Amniotic epithelial cell (primary cell): ENCODE measurements at places on chromosomes 4 and X.

- DNase-seq: no peak
These were observed 762 bp downstream of the PIGA start for GRCh38 chrX:15334561-15334960.

GRCh38 chr4:6128221-6128850, 72.0 kb downstream of the JAKMIP1 start:
- DNase-seq: no peak

DNA sequence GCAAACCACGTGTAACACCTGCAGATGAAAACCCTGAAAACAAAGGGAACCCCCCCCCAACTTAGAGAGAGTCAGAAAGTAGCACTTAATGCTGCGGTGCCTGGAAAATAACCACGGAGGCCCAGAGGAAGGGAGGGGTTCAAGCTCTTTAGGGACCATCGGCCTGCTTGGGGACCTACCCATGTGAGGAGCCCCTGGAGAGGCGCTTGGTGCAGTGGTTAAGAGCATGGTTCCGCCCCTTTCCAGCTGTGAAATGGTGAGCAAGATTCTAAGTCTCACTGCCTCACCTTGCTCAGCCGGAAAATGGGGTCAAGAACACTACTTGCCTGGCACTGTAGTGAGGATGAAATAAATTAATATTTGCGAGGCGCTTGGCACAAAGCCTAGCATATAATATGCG, 13.8 kb downstream of the SLC25A5 start:
- DNase-seq: no peak

DNA sequence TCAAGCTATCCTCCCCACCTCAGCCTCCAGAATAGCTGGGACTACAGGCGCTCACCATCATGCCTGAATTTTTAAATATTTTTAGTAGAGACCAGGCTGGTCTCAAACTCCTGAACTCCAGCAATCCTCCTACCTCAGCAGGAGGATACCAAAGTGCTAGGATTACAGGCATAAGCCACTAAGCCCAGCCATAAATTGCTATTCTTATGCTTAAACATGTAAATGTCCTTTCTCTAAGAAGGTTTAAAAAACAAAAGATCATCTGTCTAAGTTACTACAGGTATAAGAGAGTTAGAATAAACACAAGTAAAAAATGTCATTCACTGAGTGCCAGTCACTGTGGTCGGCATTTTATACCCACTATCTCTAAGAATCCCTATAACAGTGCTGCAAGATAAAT, 28.3 kb downstream of the PRMT9 start:
- DNase-seq: no peak

DNA sequence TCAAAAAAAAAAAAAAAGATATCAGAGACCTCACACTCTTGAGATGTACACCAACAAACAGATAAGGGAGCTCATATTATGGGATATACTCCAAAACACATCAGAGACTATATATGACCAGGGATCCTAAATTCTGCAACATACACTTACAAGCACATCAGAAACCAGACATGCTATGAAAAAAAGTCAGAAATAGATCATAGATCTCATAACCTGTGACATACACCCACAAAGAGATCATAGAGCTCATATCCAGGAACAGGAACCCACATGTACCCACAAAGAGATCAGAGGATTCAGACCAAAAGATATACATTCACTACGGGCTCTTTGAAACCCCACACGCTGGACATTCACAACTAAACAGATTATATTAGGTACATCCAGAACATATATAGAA, 30.1 kb downstream of the SUV39H1 start:
- DNase-seq: no peak

- DNase-seq: peak; percentile 1
These were observed 508.7 kb downstream of the TRIML1 start for GRCh38 chr4:188647820-188648370.

DNA sequence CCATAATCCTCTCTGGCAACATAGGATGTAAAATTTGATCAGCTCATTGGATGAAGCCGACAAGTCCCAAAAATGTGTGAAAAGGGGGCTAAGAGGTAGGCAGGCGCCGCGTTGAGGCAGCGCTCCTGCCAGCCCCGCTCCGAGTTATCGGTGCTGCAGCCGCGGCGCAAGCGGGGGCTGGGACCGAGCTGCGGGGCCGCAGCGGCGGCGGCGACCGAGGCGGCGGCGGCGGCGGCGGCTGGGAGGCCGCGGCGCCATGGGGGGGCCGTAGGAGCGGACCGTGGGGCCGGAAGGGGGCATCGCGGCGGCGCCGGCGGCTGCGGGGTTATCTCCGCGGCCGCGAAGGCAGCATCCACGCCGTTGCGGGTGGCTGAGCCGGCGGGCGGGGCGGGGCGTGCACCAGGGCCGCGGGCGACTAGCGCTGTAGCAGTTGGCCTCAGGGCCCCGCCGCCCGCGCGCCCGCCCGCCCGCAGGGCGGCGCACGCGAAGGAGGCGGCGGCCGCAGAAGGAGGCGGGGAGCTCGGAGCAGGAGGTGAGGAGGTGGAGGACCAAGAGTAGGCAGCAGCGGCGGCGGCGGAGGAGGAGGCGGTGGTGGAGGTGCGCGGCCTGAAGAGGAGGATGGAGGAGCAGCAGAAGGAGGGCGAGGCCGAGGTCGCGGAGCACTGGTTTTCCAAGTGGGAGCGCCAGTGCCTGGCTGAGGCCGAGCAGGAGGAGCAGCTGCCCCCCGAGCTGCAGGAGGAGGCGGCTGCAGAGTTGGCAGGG, 126.0 kb upstream of the CXorf66 start:
- DNase-seq: peak; percentile 1

- DNase-seq: no peak
These were observed 53.8 kb upstream of the HGFAC start for GRCh38 chr4:3387943-3388361.

DNA sequence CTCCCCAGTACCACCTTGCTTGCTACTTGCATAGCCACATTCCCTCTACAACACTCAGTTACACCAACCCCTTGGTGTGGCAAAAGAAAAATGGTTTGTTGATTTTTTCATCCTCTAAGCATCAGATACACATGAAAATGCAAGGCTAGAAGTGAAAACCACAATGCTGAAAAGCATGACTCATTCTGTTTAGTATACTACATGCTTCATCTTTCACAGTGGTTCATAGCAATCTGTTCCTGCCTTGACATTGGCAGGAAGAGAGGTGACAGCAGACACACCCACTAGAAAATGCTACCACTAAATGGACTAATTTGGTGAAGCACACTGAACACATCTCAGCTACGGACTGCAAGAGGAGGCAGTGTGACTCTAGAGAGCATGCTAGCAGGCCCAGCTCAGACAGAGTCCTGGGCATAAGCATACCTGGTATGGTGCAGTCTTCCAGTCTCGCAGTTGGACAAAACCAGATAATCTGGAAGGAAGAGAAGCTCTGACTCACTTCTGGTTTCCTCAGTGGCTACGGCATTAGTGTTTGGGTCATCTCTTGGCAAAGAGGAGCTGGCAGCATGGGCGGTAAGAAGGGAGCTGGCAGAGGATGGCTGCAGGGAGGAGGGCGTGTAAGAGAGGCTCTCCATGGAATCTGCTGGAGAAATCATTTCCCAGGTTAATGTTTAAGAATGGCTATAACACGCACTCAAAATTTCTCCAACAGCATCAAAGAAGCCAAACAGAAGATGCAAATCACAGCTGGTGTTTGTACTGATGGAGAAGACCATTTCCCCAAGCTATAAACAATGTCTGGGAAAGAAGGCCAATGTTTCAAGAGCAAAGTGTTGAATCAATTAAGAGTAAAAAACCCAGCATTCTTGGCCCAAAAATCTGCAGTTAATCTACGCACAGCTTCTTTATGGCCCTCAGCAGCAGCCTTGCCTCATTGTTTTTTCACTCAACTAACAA, 37.8 kb downstream of the GAB3 start:
- DNase-seq: peak; percentile 86

DNA sequence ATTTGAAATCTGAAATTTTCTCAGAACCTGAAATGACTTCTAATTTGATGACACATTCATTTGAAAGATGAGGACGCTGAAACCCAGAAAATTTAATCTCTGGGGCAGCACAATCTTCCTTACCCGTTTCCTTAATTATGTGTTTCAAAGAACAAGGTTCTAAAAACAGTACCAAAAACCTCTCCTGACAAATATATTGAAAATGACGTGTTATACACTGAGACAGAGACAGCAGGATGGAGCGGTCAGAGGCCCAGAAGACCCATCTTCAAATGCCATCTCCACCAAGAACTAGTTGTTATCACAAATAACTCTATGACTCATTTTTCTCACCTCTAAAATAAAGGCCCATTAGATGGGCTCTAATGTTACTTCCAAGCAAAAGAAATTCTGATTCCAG, 177.3 kb downstream of the NSUN7 start:
- no peak for DNase-seq

- peak; percentile 0 for DNase-seq
These were observed 158.1 kb downstream of the SOX3 start for GRCh38 chrX:140346729-140347128.

DNA sequence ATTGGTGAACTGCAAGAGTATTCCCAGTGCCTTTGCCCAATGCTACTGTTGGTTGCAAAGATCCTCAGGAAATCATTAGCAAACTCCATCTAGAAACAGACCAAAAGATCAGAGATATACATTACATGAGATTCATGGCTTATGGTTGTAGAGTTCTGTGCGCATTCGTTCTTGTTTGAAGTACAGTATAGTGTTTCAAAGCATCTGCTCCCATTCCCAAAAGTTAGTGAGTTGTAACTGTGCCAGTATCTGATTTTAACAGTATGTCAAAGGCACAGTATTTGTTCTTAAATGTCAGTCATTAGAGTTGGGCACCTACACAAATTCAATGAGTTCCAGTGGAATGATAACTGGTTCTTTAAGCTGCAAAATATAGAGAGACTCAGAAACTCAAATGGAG, 314.7 kb upstream of the ATOH1 start:
- no peak for DNase-seq

DNA sequence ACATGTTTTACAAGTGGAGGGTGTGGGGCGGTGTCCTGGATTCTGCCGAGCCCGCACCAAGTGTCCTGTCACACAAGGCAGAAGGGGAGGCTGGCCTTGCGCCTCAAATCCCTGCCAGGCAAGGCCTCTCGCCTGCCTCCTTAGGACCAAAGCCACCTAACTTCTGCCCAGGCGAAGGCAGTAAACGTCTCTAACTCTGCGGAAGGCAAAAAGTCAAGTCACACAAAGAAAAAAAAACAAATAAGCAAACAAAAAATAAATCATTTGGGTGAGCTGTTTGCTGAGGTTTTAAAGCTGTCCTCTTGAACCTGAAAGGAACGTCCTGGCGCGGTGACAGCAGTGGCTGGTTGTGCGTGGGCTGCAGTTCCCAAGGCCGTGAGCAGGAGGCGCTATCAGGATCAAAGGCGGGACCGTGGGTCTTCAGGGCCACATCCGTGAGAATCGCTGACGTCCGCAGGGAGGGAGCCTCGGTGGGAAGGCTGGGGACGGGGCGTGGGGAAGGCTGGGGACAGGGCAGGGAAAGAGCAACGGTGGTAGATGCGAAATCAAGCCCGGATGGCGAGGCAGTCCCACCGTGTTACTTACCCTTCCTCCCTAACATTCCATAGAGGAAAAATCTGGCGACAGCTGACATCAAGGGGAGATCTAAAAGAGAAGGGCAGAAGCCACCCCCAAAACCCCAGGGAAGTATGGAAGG, 99.1 kb downstream of the TRAPPC11 start:
- peak; percentile 9 for DNase-seq

DNA sequence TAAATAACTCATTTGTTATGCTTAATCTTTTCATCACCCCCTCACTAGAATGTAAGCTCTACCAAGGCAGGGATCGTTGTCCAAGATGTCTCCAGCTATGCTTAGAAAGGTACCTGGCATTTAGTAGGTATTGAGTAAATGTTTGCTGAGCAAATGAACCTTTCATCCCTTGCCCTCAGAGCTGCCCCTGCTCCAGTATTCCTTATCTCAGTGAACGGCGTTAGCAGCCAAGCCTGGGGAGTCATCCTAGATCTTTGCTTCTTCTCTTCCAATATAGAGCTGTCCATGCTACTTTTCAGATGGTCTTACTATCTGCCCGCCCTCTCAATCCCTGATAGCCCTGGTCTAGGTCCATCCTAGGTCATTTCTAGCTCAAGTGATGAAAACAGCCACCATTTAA, 188.4 kb downstream of the NR3C2 start:
- DNase-seq: no peak

- peak; percentile 17 for DNase-seq
These were observed 276.3 kb upstream of the AGA start for GRCh38 chr4:177718514-177718913.

DNA sequence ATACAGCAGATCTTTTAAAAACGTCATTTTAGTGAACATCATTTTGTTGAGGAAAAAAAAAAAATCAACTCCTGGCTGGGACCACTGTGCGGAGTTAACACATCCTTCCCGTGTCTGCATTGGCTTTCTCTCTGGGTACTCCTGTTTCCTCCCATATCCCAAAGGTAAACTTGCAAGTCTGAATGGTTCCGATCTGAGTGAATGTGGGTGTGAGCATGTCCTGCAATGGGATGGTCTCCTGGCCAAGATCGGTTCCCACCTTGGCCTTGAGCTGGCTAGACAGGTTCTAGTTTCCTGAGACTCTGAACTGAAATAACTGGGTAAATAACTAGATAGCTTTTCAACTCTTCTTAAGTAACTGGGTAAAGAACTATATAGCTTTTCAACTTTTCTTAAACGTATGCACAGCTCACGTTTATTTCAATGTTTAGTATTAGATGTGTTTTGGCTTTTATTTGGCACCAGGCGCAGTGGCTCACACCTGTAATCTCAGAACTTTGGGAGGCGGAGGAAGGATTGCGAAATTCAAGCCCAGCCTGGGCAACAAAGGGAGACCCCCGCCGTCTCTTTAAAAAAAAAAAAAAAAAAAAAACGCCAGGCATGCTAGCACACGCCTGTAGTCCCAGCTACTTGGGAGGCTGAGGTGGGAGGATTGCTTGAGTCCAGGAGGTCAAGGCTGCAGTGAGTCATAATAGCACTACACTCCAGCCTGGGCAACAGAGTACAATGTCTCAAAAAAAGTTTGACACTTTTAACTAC, 14.0 kb downstream of the RBMX start:
- DNase-seq: peak; percentile 21

GRCh38 chr4:185656467-185656931, 121.2 kb upstream of the PDLIM3 start:
- DNase-seq: peak; percentile 38

GRCh38 chr4:140085062-140085622, 68.8 kb downstream of the MAML3 start:
- DNase-seq: peak; percentile 53

DNA sequence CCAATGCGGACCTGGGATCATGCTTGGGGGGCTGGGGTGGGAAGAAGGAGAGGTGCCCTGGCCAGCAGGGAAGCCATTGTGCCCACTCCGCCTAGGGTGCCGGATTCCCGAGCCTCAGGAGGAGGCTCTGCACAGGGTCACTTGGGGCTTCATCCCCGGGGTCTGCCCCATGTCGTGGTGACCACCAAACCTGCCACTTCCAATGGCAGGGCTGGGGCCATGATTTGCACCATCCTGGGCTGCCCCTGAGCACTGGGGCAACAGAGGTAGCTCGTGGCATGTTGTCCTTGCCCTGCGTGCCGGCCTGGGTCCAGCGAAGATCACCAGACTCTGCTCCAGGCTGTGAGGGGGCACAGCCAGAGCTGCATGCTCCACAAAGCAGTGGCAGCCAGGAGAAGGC, 71.4 kb upstream of the DCAF12L2 start:
- no peak for DNase-seq

- DNase-seq: peak; percentile 72
These were observed 18.0 kb downstream of the HDAC8 start for GRCh38 chrX:72554448-72555140.

GRCh38 chrX:1453951-1454785, 1.5 kb upstream of the ASMTL start:
- DNase-seq: peak; percentile 60

- peak; percentile 77 for DNase-seq
These were observed 338.6 kb upstream of the ZFP42 start for GRCh38 chr4:187656959-187657358.

GRCh38 chr4:13386405-13387107, 97.6 kb downstream of the RAB28 start:
- no peak for DNase-seq
